NCI-H748 treated with DMSO at 0.1 percent for 48 hours (cell line): ENCODE measurements at places on chromosomes 1 and 21.

DNA sequence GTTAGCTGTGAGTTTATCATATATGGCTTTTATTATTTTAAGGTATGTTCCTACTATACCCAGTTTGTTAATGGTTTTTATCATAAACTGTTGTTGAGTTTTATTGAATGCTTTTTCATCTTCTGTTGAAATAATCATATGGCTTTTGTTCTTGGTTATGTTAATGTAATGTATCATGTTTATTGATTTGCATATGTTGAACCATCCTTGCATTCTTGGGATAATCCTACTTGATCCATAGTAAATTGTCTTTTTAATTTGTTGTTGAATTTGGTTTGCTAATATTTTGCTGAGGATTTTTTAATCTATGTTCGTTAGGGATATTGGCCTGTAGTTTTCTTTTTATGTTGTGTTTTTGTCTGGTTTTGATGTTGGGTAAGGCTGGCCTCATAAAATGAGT is 185.6 kb downstream of the PAPPA2 start:
- no peak for DNase-seq

GRCh38 chr1:84174051-84174556 is 30.0 kb downstream of the PRKACB start:
- no peak for DNase-seq

DNA sequence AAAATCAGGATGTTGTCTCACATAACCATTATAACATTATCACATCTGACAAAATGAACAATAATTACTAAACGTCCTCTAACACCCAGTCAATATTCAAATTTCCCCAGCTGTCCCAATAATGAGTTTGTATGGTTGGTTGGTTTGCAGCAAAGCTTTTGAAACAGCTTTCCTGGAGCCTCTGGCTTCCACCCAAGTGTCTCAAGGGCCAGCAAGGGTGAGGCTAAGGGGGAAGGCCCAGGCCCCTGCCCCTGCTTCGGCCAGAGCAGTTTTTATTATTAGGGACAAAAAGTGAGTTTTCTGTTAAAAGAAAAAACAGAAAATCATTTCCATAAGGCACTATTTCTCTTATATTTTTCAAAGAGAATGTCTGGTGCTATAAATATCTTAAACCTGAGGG is 19.1 kb upstream of the AVPR1B start:
- no peak for DNase-seq

DNA sequence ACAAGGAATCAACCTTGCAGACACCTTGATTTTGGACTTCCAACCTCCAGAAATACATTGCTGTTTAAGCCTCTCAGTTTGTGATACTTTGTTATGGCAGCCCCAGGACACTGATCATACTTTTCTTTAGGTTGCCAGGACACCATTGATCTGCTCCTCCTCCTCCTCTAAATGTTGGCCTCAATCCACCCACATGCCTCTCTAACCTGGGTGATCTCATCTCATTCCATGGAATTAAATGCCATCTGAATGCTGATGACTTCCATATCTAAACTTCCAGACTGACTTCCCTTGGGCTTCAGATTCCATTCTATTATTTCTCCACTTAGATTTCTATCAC is 7.4 kb upstream of the PPP1R15B start:
- DNase-seq: no peak

GRCh38 chr1:213585959-213586586 is 401.7 kb upstream of the PROX1 start:
- DNase-seq: no peak

- DNase-seq: no peak
Measured at GRCh38 chr1:235297579-235297978, 30.4 kb downstream of the ARID4B start.
